ENCODE measurements at places on chromosomes 6 and 20.

- DNase-seq = no peak
Measured at GRCh38 chr20:6122111-6122872, 538 bp downstream of the FERMT1 start.

- DNase-seq = no peak
Measured at GRCh38 chr6:131651782-131652181, 14.7 kb downstream of the ENPP3 start.

- no peak for DNase-seq
Measured at GRCh38 chr6:144161975-144162374, 11.7 kb downstream of the STX11 start.

GRCh38 chr6:124854338-124854922, 107.8 kb upstream of the RNF217 start:
- no peak for DNase-seq

GRCh38 chr6:10309457-10310329, 105.2 kb downstream of the TFAP2A start:
- DNase-seq = no peak

- no peak for DNase-seq
Measured at GRCh38 chr20:25083773-25084625, 2.1 kb upstream of the VSX1 start.

Data from activated T-cell treated with anti-CD3 and anti-CD28 coated beads for 1 hour (primary cell).